Thoracic aorta (tissue), 2 donors: ENCODE measurements at places on chromosomes 4 and X.

GRCh38 chr4:137861682-137862081, 329.4 kb upstream of the PCDH18 start:
- DNase-seq, result no peak

GRCh38 chr4:146916479-146917076, 29.1 kb downstream of the TTC29 start:
- DNase-seq, result no peak

- DNase-seq, result no peak
Observed at GRCh38 chr4:3480528-3481112, 17.5 kb downstream of the DOK7 start.

GRCh38 chr4:646460-646859, 21.1 kb downstream of the PDE6B start:
- no peak for DNase-seq

DNA sequence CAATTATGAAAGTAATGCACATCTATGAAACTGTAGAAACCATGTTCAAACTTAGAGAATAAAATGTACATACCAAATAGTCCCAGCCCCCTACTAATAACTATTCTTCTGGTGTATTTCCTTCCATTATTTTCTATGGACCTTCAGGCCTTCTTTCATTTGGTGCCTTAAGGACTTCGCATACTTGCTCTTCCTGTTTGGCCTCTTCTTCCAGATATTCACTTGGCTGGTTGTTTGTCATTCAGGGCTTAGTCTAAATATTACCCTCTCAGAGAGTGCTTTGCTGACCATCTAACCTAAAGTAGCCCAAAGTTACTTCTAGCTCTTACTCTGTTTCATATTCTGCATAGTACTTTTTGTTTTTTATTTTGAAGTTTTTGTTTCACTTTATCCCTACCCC, 70.3 kb upstream of the ARMCX2 start:
- DNase-seq, result no peak

DNA sequence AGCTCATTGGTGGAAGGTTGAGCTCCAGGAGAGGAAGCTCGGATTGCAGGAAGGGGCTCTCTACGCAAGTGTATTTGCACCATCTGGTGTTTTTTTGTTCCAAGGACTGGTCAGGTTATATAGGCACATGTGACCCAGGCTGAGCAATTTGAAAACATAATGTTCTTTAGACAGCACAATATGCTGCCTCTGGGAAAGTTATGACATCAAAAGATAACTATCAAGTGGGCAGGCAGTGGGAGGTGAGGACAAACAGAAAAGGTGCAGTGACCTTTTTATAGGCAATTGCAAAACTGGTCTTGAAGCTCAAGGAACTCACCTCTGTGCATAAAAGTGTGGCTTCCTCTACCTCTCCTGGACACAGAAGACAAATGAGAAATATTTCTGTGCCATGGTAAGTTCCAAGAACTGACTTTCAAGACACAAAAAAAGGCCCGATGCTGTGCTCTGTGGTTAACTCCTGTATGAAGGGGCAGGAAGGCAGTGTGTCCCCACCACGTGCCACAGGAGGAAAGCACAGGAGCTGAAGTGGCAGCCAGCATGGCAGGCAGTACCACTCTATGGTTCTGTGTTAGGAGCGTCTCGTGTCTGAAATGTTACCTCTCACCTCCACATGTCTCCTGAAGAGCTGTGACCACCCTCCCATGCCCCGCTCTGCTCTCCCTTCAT, 128.6 kb downstream of the SHROOM3 start:
- DNase-seq, result no peak

DNA sequence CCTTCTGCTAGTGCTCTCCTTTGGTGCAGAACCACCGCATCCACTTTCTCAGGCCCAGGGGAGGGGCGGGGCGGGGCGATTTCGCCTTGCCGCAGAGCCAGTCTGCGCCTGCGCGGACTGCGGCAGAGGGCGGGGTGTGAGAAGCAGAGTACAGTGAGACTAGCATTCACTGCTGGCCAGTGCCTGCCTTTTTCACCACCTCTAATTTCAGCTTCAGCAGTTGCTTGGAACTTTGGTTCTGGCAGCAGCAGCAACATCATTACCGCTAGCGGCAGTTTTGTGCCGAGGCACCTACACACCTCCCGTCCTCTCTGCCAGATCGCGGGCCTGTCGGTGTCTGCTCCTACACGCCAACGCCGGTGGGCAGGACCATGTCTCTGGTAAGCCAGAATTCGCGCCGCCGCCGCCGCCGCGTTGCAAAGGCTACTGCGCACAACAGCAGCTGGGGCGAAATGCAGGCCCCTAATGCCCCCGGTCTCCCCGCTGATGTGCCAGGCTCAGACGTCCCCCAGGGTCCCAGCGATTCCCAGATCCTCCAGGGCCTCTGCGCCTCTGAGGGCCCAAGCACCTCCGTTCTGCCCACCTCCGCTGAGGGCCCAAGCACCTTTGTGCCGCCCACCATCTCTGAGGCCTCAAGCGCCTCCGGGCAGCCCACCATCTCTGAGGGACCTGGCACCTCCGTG, at the start of gene MAGEE1:
Gene MAGEE1, plus strand, starts transcription at position 151 of the 683 bp plus-strand sequence. Its CDS starts 221 bp downstream, at position 372.
- DNase-seq, result peak; percentile 5

- DNase-seq, result peak; percentile 76
Observed at GRCh38 chrX:49184294-49185281, 1.6 kb downstream of the PRICKLE3 start.

- no peak for DNase-seq
Observed at GRCh38 chr4:177228599-177228998, 81.1 kb upstream of the NEIL3 start.

GRCh38 chrX:32788936-32789335, 422.4 kb downstream of the DMD start:
- no peak for DNase-seq

- DNase-seq, result no peak
Observed at GRCh38 chrX:81874807-81875206, 672.9 kb downstream of the SH3BGRL start.

GRCh38 chrX:140971099-140971795, 31.1 kb upstream of the SPANXB1 start:
- DNase-seq, result no peak

DNA sequence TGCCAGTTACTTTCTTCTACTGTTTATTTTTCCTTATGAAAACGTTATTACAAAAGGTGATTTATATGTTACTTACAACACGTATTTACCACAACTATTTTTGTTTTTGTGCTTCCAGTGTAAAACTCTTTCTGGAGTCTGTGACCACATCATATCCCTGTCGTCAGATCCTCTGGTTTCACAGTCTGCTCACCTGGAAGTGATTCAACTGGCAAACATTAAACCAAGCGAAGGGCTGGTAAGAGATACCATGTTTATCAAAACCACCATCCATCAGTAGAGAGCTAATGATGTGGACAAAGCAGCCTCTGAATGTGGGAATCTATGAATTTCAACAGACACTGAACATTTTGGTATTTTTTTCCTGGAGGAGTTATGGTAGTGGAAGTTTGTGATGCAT, 116.1 kb downstream of the CNKSR2 start:
- DNase-seq, result no peak

DNA sequence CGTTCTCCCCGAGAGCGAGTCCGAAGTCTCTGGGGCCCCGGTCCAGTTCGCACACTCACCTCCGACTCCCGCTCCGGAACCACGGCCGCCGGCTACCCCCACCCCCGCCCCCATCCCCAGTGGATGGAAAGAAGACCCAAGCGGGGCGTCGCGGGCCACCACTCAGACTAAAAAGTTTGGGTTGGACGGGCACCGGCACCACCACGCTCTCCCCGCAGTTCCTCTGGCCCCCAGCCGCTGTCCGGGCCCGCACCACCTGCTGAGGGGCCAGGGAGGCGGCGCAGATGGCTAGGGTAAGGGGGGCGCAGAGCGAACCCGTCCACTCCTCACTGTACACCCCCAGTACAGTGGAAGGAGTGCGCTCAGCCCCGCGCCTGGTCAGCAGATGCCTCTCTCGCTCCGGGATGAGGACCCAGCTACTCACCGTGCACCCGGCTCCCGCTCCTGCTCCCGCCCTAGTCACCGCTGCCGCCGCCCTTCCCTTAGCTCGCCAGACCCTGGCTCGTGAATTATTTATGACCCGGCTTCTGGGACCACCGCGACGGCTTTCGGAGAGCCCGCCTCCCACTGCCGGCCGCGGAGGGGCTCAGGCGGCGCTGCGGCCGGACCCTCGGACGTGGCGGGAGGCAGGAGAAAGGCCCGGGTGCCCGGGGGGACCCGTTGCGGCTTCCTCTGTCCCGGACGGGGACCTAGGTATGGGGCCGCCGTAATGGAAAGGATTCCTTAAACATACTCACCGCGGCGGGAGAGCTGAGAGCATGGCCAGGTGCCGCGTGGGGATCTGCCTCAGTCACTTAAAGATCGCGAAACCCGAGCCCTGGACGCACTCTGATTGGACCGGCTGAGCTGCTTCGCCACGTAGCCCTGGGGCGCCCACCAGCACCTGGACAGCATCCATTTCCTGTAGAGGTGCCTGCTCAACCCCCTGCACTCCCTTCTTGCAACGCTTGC, at the start of gene PROM1:
Gene PROM1, minus strand, starts transcription at position 783 of the 951 bp plus-strand sequence. CDS start 8,117 bp downstream, outside the sequence.
- no peak for DNase-seq

DNA sequence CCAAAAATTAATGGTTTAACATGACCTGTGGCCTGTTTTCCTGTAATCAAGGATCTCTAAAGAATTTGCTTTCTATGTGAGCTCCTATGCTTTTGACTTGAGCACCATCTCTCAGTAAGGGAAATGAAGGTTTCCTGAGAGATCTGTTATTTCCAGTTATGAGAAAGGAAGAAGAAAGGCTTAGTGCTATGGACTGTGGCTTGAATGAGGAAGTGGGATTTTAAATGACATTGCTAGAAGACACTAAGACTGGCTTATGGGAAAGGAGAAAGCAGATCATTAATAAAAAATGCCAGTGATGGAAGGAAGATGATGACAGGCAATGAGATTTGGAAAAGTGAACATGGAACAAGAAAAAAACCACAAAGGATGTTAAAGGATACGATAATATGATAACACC, 285.4 kb downstream of the OPHN1 start:
- DNase-seq, result no peak

GRCh38 chr4:87327136-87327535, 4.5 kb upstream of the HSD17B13 start:
- DNase-seq, result no peak

DNA sequence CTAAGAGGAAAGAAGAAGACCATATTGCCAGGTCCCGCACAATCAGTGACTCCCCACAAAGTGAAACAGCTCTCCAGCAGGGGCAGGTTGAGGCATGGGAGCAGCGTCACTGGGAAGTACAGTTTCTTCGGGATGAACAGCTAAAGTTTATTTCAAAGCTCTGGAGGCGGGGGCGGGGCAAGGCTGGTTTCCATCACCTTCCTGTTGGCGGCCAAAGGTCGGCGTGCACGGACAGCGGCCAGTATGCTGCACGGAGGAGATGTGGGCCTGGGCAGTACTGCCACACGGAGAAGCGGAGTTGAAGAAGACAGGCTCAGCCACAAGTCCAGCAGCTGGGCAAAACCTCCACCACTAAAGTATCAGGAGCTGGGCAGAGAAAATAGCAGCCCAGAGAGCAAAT, 951 bp upstream of the ZNF518B start:
- DNase-seq, result no peak

- DNase-seq, result no peak
Observed at GRCh38 chrX:152926279-152926678, 28.4 kb downstream of the ZNF185 start.

GRCh38 chr4:123516576-123516975, 120.0 kb downstream of the SPRY1 start:
- DNase-seq, result no peak

GRCh38 chr4:147957446-147957845, 225.6 kb downstream of the ARHGAP10 start:
- DNase-seq, result no peak

DNA sequence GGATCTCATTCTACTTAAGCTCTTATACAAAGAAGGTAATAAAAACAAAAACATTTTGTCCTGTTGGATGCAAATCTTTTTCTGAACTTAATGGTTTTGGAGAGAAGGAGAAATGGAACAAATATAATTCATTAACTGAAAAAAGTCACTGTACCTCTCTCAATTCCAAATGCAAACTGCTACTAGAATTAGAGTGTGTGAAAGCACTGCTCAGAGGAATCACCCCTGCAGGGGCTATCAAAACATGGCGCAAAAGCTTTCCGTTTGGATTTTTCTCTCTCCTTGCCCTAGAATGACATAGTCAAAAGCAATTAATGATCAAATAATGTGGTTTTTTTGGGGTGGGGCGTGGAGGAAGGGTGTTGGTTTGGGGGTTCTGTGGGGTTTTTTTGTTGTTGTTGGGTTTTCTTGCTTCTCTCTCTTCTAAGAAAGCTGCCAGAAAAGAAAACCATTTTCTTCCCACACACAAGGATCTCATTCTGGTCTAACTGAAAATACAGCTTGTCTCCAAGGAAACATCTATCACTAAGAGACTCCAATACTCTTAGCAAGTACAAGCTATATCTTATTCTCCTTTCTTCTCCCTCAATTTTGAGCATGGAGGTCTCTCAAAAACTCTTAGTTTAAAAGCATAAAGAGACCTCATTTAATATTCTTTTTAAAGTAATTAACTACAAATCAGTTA, 41.6 kb downstream of the USP46 start:
- no peak for DNase-seq

GRCh38 chr4:87270144-87270543, 49.7 kb upstream of the KLHL8 start:
- DNase-seq, result no peak

- no peak for DNase-seq
Observed at GRCh38 chr4:85681221-85681657, 206.3 kb downstream of the ARHGAP24 start.

- no peak for DNase-seq
Observed at GRCh38 chrX:47873123-47873522, 36.4 kb downstream of the ZNF81 start.

DNA sequence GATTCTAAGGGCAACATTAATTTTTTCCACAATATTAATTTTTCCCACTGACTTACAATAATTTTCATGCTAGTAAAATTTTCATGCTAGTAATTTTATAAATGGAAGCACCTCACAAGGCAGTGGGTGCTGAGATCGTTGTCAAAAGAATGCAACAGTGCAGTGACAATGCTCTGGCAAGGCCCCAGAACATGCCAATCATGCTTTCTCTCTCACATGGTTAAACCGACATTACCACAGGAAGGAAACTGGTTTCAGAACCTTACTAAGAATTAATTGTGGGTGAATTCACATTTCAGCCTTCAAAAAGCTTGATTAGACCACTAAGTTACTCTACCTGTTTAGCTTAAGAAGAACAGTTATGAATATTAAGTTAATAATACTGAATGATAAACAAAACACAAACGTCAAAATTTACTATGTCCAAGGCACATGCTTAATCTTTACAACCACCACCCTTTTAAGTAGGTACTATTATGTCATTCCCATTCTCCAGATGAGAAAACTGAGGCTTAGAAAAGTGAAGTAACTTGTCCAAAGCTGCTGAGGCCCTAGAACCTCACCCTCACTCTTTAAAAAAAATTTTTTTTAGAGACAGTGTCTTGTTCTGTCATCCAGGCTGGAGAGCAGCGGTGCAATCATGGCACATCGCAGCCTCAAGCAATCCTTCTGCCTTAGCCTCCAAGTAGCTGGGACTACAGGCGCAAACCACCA, 10.0 kb upstream of the OPHN1 start:
- DNase-seq, result no peak

DNA sequence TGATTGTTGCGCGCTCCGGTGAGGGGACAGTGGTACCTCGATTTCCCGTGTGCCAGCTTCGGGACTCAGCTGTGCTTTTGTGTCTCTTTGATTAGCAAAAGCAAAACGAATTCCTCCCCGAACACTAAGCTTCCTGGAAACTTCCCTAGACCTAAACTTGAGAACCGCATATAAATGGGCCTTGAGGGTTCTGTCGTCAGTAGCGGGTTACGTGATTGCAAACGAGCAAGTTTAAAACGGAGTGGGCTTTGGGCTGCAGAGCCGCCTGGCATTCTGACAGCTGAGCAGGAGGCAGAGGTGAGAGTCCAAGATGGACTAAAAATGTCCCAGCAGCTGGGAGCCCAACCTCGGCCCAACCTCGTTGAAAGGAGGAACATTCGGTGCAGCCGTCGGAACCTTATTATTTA, 1.2 kb upstream of the TAPT1 start:
- DNase-seq, result no peak
